Erythroblast (primary cell): ENCODE measurements at places on chromosomes 2 and 18.

DNA sequence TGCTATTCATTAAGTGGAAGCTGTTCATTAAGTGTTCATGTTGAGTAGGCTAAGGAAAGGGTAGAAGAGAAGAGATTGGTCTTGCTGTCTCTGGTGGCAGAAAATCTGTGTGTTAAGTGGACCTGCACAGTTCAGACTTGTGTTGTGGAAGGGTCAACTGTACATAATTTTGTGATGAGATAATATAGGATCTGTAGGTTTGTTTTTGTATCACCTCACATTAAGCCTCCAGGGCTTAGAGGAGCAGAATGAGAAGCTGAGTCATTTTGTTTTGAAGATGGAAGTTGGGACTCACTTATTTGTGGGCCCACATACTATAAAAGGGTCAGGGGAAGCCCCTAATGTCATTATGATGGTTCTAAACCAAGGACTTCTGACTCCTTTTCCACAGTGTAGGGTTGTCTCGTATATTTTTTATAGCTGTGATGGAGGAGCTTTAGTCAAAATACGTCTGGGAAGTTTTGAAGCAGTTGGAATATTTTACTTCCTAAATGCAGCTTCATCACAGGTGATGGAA lies 18.2 kb downstream of the PMS1 start:
- no peak for DNase-seq

- DNase-seq, result no peak
Observed at GRCh38 chr2:197668296-197668695, 7.1 kb downstream of the RFTN2 start.

GRCh38 chr18:51135364-51135763 lies 62.1 kb downstream of the MEX3C start:
- no peak for DNase-seq

- no peak for DNase-seq
Observed at GRCh38 chr2:18976168-18976961, 382.1 kb downstream of the OSR1 start.

- DNase-seq, result peak; percentile 11
Observed at GRCh38 chr2:23330214-23330613, 54.8 kb upstream of the KLHL29 start.

- DNase-seq, result no peak
Observed at GRCh38 chr18:49500201-49500921, 13.3 kb upstream of the C18orf32 start.

DNA sequence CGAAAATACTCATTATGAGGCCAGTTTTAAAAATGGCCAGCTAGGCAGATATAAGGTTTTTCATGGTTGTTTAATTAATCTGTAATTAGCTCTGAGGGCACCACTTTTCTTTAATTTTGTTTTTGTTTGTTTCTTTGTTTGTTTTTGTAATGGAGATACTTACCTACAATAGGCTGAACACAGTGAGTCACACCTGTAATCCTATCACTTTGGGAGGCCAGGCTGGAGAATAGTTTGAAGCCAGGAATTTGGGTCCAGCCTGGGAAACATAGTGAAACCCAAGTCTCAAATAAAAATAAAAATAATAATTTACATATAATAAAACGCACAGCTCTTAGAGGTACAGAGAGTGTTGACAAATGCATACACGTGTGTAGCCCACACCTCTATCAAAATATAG lies 56.8 kb upstream of the MSH2 start:
- no peak for DNase-seq

DNA sequence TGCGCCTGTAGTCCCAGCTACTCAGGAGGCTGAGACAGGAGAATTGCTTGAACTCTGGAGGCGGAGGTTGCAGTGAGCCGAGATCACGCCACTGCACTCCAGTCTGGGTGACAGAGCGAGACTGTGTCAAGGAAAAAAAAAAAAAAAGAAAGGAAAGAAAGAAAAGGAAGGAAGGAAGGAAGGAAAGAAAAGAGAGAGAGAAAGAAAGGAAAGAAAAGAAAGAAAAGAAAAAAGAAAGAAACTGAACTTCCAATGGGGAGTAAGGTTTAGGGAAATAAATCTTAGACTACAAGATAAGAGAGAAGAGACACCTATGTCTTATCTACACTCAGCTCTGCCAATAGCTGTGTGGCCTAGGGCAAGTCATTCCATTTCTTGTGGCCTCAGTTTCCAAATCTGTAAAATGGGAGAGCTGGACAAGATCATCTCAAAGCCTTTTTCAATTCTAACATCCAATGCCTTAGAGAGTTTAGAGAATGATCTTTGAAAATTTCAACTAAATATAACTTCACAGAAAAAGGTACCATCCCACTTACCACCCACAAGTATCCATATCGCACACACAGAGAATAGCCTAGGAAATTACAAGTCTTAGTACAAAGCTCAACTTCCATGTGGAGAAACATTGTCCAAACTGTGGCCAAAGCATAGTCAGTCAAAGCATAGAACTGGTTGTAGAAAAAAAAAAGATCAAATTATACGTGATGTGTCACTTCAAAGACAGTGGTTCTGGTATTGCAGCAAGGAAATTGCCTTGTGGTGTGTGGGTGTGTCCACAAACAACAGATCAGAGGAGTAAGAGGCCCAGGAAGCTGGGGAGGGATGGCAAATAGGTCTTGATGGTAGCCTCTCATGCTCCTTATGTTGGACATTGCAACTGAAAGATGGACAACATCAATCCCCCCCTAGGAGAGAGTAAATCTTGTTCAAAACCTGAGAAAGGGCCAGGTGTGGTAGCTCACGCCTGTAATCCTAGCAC lies 42.4 kb downstream of the SLC14A2 start:
- peak; percentile 43 for DNase-seq

DNA sequence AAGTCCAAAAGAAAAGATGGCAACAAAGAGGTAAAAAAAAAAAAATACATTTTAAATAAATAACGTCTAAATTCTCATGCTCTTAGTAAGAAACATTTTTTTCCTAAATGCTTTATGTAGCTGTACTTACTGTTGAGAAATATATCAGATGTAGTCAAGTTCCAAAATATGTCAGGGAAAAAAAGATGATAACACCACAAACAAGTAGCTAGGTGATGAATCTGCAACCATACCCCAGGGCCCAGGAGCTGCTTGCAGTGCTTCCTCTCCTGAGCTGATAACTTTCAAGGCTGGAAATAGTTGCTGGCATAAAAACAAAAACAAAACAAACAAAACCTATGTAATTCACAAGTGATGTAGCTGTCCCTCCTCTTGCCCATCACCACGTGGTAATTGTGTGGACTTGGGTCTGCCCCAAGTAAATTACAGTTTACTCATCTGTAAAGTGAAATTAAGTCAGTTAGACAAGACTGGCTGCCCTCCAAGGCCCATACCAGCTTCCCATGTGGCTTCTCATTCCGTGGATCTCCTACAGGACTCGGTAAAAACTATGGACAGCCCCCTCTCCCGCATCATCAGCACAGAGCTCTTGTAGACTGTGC lies 82.6 kb downstream of the SP100 start:
- no peak for DNase-seq

DNA sequence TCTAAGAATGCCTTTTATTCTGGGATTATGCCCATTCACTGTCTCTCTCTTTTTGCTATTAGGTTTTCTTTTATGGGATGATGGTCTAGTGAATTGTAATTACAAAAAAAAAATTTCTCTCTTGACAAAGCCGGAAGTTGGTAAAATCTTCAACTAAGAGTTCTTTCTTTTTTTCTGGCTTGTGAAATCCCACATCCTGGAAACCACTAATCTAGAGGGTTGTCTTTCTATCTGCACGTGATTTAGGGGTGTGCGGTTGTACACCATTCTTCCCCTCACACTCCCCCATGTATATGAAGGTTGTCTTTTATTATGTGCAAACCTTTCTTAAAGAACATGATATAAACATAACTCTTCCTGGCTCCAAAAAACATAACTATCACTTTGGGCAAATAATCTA lies 52.0 kb downstream of the GATA6 start:
- no peak for DNase-seq

DNA sequence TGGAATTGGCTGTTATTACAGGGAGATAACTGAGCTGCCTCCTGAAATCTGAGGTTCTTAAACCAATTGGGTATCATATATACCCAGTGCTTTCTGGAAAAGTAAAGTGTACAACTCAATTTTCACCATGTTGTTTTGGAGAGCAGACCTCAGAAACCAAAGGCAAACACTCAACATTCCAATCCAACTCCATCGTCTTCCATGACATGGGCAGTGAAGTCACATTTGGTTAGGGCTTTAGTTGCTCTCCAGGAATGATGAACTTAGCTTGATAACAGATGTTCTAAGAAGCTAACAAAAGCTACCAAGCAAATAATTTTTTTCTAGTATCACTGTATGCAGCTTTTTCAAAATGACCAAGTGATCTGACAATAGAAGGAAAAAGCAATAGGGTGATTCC lies 107.0 kb upstream of the SLC35G4 start:
- no peak for DNase-seq

GRCh38 chr2:199348871-199349270 lies 108.9 kb downstream of the SATB2 start:
- DNase-seq, result no peak

DNA sequence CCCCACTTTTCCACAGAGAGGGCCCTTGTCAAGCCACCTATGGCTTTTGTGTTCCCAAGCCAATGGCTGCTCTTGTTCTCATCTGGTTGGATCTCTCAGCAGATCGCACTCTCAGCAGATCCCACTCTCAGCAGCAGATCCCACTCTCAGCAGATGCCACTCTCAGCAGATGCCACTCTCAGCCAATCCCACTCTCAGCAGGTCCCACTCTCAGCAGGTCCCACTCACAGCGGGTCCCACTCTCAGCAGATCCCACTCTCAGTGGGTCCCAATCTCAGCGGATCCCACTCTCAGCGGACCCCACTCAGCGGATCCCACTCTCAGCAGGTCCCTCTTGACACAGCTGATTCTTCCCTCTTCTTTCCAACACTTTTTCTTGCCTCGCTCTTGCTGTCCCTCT lies 59.3 kb upstream of the MGAT4A start:
- DNase-seq, result no peak

GRCh38 chr2:128780434-128781080 lies 461.9 kb upstream of the HS6ST1 start:
- DNase-seq, result no peak

- no peak for DNase-seq
Observed at GRCh38 chr2:191569025-191569424, 108.9 kb upstream of the NABP1 start.

GRCh38 chr2:69216535-69217332 lies 170.3 kb downstream of the GFPT1 start:
- DNase-seq, result no peak

- DNase-seq, result no peak
Observed at GRCh38 chr2:72034353-72035095, 113.1 kb downstream of the CYP26B1 start.

DNA sequence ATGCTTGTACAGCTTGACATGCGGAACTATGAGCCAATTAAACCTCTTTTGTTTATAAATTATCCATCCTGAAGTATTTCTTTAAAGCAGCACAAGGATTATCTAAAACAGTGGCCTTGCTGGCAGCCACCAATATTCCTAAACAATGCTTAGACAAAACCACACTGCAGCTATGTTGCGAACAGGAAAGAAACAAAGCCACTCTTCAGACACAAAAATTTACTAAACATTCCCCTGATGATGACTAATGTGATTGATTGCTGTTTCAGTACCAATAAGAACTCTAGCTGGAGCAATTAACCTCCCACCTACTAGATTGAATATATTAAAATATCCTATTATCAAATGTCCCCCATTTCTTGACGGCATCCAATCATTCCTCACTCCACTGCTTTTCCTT lies 325.8 kb upstream of the REG3G start:
- DNase-seq, result no peak

DNA sequence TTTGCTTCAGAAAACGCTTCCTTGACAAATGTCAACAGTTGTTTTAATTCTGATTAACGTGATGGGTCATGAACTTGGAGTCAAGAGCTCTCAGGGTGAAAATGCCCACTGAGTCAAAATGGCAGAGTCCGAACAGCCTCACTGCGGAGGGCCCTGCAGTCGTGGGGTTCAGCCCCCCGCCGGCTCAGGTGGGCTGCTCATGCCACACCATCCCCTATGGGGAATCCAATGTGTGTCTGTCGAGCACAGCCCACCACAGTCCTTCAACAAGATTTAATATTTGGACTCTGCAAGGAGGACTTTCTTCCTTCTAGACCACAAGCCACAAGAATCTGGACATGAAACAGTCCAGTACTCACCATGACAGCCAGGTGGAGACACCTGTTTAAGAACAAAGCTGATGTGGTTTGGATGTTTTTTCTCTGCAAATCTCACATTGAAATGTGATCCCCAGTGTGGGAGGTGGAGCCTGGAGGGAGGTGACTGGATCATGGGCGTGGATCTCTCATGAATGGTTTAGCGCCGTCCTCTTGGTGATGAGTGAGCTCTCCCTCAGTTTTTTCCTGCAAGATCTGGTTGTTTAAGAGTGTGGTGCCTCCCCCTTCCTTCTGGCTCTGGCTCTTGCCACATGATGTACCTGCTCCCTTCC lies 201.0 kb downstream of the NDUFA10 start:
- DNase-seq, result peak; percentile 32

GRCh38 chr2:218839430-218839829 lies 7.8 kb upstream of the PRKAG3 start:
- no peak for DNase-seq

- DNase-seq, result no peak
Observed at GRCh38 chr18:79575891-79576685, 103.5 kb upstream of the CTDP1 start.

DNA sequence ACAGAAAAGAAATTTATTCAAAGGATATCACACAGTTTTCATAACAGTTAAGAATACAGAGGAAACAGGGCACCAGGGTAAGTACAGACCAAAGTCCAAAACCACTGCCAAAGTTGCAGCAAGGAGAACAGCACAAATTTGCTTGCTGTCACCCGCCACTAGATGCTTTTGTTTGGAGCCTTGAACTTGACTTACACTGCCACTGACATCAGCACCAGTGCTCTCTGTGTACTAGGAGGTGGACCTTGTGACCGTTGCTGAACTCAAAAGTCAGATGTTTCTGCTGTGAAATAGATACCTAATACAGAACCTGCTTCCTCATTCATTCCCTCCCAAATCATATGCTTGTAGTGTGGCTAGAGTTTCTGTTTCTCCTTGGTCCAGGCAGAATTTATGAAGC lies 578.3 kb upstream of the TMEFF2 start:
- DNase-seq, result no peak
